Ammon's horn (tissue), 1 donor: ENCODE measurements at places on chromosomes 5 and 9.

GRCh38 chr9:9412241-9412640 is 1200.6 kb downstream of the PTPRD start:
- DNase-seq = no peak

- no peak for DNase-seq
These were observed 141.4 kb upstream of the OTULINL start for GRCh38 chr5:14440223-14440581.

DNA sequence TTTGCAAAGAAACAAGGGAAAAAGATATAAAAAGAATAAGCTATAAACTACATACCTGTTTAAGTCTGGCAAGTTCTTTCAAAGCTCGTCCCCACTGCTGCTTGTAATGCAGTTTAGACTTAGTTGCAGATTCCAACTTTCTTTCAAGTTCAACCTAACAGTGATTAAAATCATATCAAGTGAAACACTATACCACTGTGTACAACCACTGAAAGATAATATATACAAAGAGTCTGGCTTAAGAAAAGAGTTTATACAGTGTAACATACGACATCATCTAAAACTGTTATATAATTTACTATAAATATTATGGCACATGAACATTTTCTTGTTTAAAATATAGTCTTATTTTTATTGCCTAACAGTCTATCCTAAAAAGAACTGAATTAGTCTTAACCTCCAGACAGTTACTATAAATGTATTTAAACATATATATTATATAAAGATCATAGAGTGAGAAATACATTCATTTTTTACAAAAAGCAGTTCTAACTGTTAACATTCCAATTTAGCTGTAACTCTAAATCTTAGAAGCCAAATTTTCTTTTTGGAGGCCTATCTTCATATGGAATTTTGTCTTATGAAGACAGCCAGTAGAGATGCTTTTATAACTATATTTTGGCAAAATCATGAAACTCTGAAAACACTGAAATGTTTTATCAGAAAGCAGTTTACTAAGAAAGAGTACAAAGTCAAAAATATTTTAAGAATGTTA is 58.6 kb downstream of the CEP120 start:
- DNase-seq = no peak

- DNase-seq = peak; percentile 40
These were observed 3.2 kb upstream of the PJA2 start for GRCh38 chr5:109412981-109413402.

GRCh38 chr9:77024776-77025545 is 5.5 kb downstream of the FOXB2 start:
- no peak for DNase-seq

- no peak for DNase-seq
These were observed 28.0 kb upstream of the SYK start for GRCh38 chr9:90773617-90774016.

DNA sequence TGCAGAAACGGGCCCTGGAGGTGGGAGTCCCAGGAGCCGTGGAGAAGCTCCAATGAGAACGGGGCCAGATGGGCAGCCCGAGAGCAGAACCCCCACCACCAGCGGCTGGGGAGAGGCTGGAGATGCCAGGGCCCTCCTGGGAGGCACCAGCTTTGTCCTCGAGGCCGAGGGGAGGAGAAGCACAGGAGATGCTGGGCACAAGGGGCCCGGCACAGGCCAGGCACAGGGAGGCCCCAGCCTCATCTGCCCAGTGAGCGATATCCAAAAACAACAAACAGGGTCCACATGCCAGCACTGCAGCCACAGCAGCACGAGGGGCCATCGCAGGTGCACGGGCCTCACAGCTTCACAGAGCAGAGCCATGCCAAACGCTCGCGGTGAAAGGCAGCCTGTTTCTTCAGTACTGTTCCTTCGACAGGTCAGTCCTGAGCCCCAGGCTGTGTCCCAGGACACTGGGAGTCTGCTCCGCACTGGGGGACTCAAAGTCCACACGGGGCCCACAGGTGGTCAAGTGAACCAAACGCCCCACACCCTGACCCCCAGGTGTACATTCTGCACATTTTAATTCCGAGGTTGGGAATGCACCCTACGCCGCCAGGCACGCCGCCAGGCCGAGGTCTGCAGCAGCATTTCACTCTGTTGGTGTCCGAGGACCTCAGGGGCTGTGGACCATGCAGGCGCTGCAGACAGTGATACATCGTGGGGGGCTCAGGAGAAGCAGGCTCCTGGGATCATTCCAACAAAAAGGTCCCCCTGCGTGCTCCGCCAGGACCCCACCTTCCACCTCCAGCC is 9.5 kb downstream of the LPCAT1 start:
- DNase-seq = no peak

- DNase-seq = no peak
These were observed 6.4 kb downstream of the NEURL1B start for GRCh38 chr5:172647352-172648012.

DNA sequence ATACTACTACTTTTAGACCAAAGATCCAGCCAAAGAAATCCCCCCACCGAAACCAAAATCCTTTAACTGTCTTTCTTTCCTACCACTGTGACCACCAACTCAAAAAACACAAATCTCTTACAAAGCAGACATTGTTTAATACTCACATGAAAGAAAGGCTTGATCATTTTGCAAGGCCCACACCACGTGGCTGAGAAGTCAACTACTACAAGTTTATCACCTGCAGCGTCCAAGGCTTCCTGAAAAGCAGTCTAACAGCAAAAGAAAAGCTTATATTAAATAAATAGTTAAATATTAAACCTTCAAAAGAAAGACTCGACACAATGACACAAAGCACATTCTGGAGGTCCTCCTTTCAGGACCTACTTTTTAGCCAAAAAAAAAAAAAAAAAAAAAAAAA is 5.1 kb downstream of the TXN start:
- no peak for DNase-seq

DNA sequence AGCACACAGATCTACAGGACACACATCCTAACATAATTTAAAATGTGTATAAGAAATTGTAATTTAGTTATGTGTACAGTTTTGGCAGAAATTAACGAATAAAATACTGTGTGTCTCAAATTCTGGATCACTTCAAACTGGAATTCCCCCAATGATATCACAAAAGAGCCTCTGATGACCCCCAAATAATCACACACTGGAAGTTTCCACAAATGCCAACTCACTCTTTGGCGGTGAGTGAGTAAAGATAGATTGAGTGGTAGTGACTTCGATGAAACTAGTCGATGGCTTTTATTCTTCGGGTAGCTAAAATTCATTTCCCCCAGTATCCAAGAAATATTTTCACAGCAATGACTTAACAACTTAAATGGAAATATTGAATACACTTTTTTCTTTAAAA is 2.2 kb downstream of the ZNF366 start:
- no peak for DNase-seq

DNA sequence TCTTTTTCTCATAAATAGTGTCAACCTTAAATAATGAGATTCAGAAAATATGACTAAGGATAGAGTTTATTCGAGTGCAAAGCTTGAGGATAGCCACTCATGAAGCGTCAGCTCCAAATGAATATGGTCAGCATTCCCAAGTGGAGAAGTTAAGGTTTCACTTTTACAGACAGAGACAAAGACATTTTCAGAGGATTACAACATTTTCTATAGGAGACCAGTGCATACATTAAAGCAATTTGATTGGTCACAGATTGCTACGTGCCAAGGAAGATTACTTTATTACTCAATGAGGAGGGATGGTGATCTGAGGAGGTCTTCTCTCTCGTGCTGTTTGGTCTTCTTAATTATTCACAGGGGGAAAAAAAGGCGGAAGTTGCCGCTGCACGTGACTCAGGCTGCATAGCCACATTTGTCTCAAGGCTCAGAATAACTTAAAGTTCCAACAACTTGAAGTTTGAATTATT is 60.1 kb upstream of the SPATA31C2 start:
- DNase-seq = no peak

DNA sequence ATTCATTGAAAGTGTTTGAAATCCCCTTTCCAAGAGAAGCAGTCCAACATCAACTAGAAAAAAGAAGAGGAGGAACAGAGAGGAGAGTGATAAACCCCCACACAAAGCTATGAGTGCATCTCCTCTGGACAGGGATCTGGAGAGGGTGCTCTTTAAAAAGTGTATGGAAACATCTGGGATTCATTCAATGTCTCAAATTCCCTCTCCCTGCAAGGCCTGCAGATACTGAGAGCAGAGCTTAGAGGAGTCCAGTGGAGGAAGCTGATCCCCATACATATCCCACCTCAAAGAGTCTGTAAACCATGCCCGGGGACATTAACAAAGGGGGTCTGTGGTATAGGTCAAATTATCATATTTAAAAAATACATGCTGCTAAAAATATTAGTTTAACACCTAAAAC is 2.2 kb downstream of the SPOCK1 start:
- no peak for DNase-seq

GRCh38 chr9:127323393-127323792 is 58.8 kb downstream of the GARNL3 start:
- no peak for DNase-seq

DNA sequence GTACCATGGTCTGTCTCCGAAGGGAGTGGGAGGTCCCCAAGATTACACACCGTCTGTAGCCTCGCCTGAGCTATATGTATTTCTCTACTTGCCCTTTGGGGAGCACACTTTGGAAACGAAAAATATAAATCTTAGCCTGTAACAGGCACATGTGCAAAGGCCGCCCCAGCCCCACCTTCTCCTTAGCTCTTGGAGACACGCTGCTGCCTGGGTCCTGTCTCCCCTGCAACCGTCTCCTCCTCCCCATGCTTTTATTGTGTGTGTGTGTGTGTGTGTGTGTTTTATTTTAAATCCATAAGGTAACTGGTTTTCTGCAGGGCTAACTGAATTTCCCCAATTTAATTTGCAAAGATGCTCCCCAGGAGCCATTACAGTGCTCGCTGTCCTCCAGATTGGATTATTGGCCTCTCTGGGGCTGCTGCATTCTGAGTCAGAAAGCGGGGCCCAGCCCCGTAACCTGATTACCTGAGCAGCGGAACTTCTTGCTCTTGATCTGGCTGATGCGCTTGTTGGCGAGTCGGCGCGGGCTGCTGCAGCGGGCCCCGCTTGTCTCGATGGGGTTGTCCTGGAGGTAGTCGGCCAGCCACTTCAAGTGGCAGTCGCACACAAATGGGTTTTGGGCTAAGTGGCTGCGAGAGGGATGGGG is 193.3 kb upstream of the PANK3 start:
- no peak for DNase-seq

DNA sequence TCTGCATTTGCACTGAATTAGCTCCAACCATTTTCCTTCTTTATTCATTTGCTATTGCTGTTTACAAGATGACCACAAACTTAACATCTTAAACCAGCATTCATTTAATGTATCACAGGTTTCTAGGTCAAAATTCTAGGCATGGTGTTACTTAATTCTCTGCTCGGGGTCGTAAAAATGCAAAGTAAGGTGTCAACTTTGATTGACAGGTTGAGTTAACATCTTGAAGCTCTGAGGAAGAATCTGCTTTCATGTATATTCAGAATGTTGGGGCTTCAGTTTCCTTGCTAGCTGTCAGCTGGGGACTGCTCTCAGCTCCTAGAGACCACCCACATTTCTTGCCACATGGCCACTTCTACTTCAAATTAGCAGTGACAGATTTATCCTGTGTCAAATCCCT is 348.7 kb upstream of the GRIN3A start:
- no peak for DNase-seq

DNA sequence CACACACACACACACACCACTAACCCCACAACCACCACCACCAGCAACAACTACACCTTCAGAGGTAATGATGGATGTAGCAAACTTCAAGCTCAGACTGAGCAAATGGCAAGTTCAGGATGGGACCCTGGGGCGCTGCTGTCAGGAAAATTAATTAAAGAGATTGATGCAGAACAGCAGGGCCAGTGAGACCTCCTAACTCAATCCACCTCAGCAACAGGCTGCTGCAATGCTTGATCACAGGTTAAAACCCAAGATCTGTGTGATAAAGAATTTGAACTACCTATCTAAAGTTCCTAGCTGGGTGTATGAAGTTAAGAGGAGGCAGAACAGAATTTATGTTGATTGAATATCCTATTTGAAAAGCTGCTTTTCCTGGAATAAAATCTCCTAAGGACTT is 140.3 kb upstream of the FER start:
- no peak for DNase-seq

- DNase-seq = no peak
These were observed 234.6 kb downstream of the GADD45G start for GRCh38 chr9:89839449-89839848.

GRCh38 chr9:37324691-37325490 is 97.6 kb upstream of the GRHPR start:
- peak; percentile 61 for DNase-seq

DNA sequence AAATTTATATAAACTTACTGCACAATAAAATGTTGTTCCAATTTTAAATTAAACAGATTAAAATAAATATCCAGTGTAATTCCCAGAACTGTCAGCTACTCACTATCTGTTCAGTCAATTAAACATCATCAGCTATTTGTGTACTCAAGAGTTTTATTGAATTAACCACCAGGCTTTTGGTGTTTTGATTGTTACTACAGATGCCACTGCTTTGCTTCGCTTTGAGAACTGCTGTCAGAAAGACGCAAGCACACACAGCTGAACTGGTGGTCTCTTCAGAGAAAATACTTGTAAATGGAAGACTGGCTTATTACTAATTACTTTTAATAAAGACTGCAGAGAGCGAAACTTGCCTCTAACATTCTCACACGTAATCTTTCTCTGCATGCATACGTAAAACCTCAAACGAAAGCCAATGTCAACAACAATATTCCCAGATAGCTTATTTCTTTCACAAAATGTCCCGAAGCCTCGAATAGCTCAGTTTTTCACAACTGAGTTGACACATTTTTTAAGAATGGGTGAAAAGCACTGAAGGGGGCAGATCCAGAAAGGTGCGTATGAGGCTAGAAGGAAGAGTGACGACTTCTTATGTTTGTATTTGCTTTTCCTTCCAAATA is 259.6 kb upstream of the RPS23 start:
- no peak for DNase-seq

DNA sequence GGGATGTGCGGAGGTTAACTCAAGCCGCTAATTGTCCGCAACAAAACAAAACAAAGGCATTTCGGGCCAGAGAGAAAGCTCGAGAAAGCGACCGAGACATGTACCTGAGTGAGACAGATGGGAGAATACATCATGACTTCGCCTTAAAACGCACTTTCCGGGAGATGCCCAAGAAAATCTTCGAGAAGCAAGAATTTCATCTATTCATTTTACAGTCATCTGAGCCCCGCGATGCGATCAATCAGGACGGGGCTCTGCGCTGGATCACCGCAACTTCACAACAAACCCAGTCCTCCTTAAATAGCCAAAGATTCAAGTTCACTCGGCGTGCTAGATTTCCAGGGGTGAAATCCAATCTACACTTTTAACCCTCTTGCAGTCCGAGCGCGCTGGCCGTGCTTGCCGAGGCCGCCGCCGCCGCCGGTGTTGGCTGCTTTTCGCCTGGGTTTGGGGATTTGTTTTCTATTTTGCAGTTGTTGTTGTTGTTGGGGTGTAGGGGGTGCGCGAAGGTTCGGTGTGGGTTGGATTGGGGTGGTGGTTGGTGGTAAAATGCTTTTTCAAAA is 482 bp downstream of the NFIB start:
- no peak for DNase-seq

GRCh38 chr9:88775559-88775958 is 215.7 kb upstream of the S1PR3 start:
- no peak for DNase-seq

- no peak for DNase-seq
These were observed 108.1 kb upstream of the SPRY4 start for GRCh38 chr5:142432961-142433360.

- DNase-seq = no peak
These were observed 293.1 kb upstream of the CCNH start for GRCh38 chr5:87705876-87706275.

GRCh38 chr9:97892421-97892820 is 29.9 kb downstream of the TRMO start:
- DNase-seq = no peak

GRCh38 chr9:36903541-36904435 is 130.3 kb downstream of the PAX5 start:
- no peak for DNase-seq
